Neural crest cell (in vitro differentiated cells): ENCODE measurements at places on chromosomes 6 and 20. TPM values are rescaled to one million over a fixed set of nuclear protein-coding genes. Genes with fewer than 3 reads are reported as not detected.
A peak's percentile ranks its signal among the peaks of the same experiment; 100 is the strongest.

DNA sequence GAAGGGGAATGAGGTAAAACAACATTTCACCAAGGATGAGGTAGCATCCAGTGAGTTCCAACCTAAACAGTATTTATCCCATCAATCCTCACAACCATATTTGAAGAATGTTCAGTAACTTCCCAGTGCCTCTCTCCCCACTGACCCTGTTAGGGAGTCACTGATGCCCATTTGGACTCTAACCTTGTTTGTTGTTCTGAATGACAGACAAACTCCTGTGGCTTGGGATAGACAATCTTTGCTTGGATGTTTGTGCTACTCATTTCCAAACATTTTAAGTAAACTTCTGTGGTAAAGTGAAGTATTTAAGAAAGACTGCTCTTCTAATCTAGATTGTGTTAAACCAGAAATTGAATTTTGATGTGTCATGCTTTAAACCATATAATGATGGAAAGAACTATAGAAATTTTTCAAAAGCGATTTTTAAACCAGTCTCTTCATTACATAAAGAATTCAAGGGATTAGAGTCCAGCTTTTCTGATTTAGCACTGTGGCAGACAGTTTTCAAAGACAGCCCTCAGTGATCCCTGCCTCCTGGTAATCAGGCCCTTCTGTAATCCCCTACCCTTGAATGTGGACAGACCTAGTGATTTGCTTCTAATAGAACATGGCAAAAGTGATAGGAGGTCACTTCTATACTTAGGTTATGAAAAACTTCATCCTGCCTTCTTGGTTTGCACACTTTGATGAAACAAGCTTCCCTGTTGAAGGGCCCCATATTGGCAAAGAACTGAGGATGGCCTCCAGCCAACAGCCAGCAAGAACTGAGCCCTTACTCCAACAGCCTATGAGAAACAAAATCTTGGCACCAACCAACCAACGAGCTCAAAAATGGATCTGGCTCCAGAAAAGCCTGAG lies 191.6 kb downstream of the DST start:
- DNase-seq: no peak

DNA sequence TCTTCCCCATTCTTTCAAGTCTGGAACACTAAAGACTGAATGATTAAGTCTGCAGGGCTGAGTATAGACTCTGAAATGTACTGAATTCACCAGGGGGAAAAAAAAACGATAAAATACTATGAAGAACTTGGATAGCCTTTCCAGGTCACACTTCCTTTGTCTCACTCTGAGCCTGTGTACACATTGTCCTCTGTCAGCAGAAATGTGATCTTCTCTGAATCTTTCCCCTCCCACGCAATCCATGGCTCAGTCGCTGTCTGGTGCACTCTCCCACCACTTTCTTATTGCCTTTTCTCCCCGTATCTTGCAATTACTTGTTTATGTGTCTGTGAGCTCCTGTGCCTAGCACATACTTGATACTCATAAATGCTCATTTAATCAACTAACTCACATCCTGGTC lies 212.6 kb upstream of the RSPO3 start:
- DNase-seq: no peak

GRCh38 chr6:142913511-142914047 lies 31.4 kb downstream of the HIVEP2 start:
- no peak for DNase-seq

DNA sequence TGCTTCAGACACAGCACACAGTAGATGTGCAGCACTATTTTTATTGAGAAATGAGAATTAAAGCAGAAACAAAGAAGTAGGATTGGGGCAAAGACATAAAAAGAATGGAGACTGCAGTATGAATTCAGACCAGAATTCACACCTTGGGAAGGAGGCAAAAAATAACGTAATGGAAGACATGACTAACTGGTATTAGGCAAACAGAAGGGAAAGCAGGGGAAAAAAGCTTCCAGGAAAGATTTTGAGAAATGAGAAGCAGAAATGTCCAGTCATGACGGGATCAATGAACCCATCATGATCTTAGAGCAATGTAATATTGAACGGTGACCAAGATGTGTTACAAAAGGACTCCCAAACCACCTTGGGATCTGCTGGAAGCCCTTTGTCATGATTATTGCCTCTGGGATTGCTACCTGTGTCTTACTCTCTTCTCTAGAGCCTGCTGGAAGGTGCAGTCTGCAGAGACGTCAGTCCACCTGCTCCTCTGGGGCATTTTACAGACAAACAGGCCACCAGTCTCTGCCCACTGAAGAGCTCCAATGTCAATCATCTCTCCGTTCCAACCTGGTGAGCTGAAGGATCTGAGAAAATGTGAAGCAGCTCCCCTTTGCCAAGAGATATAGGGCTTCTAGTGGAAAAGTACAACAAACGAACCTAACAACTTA lies 8.7 kb downstream of the NUDT3 start:
- no peak for DNase-seq

- no peak for DNase-seq
These were observed 264.4 kb upstream of the SULF2 start for GRCh38 chr20:48049641-48050040.

GRCh38 chr6:135985471-135985870 lies 134.0 kb downstream of the PDE7B start:
- DNase-seq: no peak

GRCh38 chr6:137799950-137800568 lies 67.0 kb upstream of the TNFAIP3 start:
- DNase-seq: no peak

DNA sequence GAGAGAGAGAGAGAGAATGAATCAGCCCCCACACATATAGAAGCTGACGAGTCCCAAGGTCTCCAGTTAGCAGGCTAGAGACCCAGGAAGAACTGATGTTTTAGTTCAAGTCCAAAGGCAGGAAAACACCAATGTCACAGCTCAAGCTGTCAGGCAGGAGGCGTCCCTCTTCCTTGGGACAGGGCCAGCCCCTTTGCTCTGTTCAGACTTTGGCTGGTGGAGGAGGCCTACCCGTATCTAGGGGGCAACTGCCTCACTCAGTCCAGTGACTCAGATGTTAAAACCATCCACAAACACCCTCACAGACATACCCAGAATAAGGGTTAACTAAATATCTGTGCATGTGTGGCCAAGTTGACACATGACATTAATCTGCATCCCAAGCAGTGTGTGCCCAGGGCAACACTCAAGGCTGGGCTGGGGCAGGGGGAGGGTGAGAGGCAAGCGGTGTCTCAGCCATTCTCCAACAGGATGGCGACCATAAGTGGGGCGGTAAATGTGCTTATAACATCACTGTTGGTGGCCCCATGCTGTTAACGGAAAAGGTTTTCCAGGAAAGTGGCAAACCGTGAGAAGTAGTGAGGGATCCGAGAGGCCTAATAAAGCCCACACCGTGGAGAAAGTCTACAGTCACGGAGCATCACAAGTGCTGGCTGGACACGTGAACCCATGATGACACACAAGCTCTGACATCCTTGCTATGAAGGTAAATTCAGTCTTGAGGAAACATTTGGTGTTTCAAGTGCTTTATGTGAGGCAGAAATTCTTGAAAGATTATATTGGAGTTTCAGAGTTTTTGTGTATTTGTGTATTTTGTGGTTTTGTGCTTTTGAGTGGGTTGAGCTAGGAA lies 28.1 kb downstream of the RAMACL start:
- no peak for DNase-seq

GRCh38 chr20:6524305-6524704 lies 243.2 kb upstream of the BMP2 start:
- no peak for DNase-seq

- no peak for DNase-seq
These were observed 12.9 kb upstream of the SRPK1 start for GRCh38 chr6:35933844-35934243.

- DNase-seq: no peak
These were observed 29.5 kb upstream of the PKIB start for GRCh38 chr6:122580737-122581136.

GRCh38 chr6:14306151-14306906 lies 188.8 kb downstream of the CD83 start:
- no peak for DNase-seq

- peak; percentile 32 for DNase-seq
These were observed 1.8 kb downstream of the CHMP4B start for GRCh38 chr20:33812908-33813462.

DNA sequence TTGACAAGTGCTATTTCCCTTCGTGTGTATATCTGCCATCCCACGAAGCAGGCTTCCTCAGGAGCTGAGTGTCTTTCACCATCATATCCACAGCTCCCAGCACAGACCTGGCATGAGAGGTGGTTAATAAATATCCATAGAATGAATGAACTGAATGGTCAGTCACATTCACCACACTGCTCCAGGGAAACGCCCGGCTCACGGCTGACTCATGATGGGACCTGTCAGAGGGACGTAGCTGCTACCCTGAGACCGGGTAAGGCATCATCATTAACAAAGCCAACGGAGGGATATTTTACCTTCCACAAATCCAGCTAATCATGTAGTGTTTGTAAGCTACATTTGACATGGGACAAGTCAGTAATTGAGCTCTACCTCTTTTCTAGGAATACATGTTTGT lies 12.5 kb downstream of the AGPAT4 start:
- DNase-seq: no peak

- DNase-seq: no peak
These were observed 74.2 kb downstream of the RIOK1 start for GRCh38 chr6:7463785-7464184.

- DNase-seq: no peak
These were observed 10.1 kb upstream of the FKBP5 start for GRCh38 chr6:35698858-35699257.

DNA sequence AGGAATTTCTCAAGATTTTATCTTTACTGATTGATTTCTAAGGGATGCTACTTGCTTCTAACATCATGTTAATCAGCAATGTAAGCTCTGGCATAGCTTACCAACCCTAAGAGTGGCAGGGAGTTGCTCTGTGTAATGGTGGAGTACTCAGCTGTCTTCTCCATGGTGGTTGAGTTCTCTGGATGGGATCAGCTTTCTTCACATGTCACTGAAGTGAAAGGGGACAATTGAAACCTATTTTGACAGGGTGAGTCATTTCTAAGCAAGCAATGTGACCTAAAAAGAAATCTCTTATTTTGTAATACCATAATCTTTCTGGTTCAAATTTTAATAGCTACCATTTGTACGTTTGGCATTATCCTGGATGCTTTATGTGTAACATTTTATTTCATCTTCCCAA lies 430.4 kb downstream of the GJA1 start:
- DNase-seq: no peak

DNA sequence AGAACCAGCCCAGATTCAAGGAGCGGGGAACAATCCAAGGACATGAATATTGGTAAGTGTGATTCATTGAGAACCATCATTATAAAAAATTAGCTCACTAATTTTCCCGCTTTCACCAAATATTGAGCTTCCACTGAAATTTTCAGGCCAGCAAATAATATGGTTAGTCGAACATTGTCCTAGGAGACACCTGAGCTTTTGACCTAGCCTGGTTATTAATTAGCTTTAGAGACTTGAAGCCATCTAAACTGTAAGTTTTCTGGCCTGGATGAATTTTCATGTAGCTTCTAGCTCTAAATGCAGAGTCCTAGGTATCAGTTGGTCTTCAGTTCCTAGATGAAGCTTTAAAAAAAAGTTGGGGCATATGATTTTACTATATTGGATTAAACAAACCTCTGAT lies 17.1 kb upstream of the RALGAPA2 start:
- DNase-seq: no peak

DNA sequence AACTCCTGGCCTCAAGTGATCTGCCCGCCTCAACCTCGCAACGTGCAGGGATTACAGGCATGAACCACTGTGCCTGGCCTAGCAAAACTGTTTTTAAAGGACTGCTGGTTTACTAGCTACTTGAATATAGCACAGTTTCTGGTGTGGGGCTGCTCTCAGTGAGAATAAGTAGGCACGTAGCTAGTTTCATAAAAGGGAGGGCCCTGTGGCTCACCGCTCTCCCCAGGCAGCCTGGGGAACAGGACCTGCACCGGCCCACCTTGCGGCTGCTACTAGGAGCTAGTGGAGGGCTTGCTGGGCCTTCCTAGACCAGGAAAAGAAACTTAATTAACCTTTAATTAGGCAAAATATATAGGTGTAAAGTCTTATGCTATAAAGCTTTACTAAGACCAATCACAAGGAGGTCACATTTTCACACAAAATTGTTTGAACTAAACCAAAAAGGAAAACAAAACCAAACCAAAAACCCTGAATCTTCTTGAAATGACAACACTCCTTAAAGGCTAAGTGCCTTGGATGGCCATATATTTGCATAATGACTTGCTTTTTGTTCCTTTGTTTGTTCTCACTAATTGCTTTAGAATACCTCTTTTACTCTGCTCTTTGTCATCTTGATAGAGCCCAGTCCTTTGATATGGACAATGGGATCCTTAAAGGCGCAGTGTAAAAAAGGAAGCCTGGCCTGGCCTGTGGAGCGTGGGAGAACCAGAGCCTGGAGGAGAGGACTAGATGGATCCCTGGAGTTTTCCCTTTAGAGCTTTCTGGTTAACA lies 69.5 kb upstream of the SAMD5 start:
- DNase-seq: no peak

OTOR gene
- total RNA-seq: not detected in 2 replicates
